ENCODE measurements at places on chromosomes 7 and 10.

DNA sequence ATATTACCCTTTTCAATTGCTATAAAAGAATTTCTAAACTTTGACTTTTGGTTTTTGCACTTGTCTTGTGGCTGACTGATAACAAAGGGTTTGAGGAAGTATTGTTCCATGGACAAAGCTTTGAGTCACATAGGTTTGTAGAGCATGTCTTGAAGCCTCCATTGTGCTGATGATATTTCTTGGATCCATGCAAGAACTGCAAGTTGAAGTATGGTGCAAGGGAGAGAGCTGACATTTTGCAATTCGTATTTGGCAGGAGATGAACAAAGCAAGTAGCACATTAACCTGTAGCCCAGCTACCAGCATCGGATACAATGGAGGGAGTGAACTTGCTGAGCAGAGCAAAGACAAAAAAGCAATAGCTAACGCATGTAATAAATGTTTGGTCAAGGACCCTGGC lies 23.4 kb downstream of the MGAM2 start:
- DNase-seq, result no peak

GRCh38 chr10:131943021-131943814 lies 38.5 kb downstream of the BNIP3 start:
- DNase-seq, result no peak

- DNase-seq, result no peak
Measured at GRCh38 chr7:140645166-140645900, 4.7 kb upstream of the DENND2A start.

DNA sequence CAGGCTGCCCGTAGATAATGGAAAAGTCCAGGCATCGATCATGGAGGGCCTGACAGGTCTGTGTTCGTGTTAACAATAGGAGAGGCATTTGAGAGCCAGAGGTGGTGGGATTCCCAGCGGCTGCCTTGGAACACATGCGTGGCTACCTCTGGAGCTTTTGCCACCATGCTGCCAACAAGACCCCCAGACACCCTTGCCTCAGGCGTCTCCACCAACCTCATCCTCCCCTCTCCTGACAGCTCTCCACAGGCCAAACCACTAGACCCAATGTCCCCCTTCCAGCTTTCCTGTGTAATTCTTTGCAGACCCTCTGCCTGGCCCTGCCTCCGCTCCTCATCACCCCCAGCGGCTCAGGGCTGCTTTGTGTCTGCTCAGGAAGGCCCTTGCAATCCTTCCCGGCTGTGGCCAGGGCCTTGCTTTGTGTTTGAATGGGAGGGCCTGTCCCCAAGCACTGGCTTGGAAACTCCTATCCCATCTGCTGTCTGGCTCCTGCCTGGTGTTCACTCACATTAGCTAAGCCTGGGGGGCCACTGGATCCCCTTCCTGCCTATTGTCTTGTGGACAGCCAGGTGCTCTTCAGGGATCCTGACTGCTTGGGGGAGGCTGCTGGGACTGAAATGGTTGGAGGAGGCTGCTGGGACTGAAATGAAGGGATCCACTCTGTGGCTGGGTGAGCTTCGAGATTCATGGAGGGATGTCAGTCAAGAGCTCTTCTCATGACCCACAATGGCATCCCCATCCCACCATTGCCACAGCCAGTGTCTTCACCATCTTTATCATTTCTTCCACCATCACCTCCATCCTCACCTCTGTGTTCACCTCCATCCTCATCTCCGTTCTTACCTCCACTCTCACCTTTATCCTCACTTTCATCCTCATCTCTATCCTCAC lies 60.8 kb upstream of the ELN start:
- DNase-seq, result no peak

DNA sequence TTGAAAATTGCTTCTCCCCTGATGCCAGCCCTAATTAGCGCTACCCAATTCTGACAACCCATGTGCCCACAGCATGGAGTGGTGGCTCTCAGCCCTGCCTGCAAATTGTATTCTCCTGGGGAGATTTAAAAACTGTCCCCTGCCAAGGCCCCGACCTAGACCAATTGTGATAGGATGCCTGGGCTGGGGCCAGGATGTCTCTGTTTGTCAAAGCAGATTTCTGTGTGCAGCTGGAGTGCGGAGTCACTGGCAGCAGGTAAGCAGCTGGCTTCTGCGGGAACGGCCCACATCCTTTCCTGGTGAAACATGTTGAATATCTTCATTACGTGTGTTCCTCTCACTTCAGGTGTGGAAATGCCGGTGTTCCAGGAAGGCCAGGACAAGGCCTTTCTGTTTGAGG lies 238.6 kb downstream of the WDR37 start:
- DNase-seq, result no peak

GRCh38 chr10:46227936-46228562 lies 58.7 kb upstream of the ANTXRL start:
- no peak for DNase-seq

GRCh38 chr7:93279541-93279940 lies 47.4 kb downstream of the VPS50 start:
- DNase-seq, result no peak

- DNase-seq, result no peak
Measured at GRCh38 chr7:98617960-98618418, 904 bp downstream of the NPTX2 start.

DNA sequence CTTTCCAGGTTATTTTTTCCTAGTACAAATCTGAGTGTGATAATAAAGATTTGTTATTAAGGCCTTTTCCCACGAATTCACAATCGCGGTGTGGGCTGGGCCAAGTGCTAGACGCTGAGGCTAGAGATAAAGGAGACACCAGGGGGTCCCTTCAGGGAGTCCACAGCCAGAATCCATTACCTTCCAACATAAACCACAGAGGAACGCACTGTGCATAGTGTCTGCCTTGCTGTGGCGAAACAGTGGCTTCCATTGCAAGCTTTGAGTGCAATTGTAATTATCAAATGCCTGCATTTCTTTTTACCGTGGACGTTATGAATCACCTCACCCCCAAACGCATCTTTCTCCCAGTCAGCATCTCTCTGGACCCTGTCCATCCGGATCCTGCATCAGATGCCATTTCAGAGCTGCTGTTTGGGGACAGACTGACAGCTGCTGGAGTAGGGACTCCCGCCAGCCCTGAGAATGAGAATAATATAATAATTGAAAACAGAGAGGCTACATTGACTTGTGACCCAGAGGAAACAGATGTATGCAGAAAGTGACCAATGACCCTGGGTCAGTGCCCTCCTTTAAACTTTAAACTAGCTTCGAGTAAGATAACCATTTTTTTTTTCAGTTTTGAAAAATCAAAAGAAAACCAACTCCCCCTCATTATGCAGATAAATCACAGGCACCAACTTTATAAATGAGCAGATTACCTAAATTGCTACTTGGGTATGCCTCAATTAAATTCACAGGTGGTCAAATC lies 456.2 kb upstream of the NRP1 start:
- no peak for DNase-seq

GRCh38 chr7:11331128-11332102 lies 357.7 kb downstream of the PHF14 start:
- DNase-seq, result no peak

DNA sequence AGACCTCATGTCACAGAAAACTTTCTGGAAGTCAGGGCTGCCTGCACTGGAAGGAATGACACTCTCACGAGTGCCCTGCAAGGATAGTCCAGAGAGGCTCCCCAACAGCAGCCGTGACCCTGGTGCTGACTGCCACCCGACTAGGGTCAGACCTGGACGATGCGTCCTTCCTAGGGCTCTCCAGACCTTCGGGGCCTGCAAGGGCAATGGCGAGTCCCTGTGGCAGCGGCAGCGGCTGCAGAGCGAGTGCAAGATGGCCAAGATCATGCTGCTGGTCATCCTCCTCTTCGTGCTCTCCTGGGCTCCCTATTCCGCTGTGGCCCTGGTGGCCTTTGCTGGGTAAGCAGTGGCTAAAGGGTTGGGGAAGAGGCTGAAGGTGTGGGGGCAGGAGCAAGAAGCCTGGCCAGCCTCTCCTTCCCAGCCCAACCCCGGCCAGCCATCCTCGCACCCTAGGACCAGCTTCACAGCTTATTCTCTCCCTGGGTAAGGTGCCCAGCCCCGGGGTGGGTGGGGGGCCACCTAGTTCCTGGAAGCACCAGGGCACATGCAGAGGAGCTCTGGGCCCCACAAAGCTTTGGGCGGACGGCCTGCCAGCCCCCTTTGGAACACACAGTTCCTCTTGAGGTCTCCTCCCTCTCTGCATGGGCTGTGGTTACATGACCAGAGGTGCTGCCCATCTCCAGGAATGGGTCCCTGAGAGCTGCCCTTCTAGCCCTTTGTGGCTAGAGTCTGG lies 5.5 kb downstream of the OPN4 start:
- no peak for DNase-seq

GRCh38 chr7:99002148-99002826 lies 124.0 kb downstream of the TRRAP start:
- DNase-seq, result no peak

GRCh38 chr7:150982351-150982750 lies 4.2 kb upstream of the KCNH2 start:
- DNase-seq, result no peak

GRCh38 chr10:72525689-72526088 lies 100.2 kb downstream of the MICU1 start:
- no peak for DNase-seq

DNA sequence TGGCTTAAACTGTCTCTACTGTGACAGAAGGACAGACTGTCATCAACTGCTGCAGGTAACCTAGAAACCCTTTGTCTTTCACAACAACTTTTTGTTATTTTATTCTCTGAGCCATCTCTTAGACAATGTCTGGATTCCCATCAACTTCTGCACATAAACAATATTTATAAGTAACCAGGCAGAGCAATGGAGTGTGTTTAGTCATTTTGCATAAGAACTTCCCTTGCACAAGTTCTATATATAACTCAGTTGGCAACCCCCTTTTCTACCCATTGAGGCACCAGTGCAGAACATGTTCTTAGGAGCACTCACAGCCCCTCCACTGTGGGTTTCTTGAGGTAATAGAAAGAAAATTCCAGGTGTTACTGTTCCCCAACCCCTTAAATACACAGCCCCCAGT lies 65.0 kb upstream of the IL6 start:
- DNase-seq, result no peak

- DNase-seq, result no peak
Measured at GRCh38 chr10:110995301-110995700, 75.9 kb downstream of the SHOC2 start.

- no peak for DNase-seq
Measured at GRCh38 chr7:36862771-36863261, 138.5 kb upstream of the AOAH start.
